ENCODE measurements at places on chromosomes 11 and 22.
A peak's percentile ranks its signal among the peaks of the same experiment; 100 is the strongest.

DNA sequence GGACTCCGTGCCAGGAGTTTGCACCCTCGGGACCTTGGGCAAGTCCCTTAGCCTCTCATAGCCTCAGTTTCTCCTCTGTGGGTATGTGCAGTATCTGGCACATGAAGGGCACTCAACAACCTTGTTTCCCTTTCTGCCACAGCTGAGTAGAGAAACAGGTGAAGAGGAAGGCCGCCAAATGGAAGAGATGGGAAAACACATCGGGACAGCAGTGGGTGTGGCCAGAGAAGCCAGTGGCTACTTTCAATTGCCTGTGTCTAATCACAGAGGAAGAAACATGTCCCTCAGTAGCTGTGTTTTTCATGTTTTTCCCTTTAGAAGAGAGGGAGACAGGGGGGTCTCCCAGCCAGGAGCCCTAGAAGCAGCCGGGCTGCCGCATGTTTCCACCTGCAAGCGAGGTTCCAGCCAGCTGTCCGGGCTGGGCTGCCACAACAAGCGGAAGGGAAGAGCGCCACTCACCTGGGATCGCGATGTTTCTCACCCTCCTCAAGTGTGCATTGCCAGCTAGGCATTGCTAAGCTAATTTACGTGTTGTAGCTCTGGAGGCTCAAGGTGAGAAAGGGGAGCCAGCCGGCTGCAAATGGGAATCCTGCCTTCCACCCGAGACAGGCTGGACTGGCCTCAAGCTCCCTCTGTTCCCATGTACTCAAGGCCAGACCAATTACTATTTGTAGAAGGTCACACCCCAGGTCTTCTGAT lies 16.7 kb downstream of the ASPHD2 start:
- DNase-seq = no peak

DNA sequence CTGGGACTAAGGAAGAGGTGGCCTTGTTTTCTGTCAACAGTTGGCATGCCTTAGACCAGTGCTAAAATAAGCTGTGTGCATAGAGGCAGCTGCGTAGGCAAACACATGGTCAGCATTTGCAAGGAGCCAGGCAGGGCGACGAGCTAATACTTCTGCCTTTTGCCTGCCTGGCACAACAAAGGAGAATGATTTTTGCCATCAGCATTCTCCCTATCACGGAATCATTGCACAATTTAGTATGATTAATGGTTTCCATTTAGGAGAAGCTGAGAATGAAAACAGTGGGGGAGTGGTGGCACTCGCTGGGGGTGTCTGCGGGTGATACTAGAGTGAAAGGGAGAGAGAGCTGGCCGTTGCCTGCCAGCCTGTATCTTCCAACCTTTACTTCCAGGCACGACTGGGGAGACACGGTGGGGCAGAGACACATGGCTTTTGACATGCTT lies 336.0 kb downstream of the CADM1 start:
- DNase-seq = peak; percentile 26

DNA sequence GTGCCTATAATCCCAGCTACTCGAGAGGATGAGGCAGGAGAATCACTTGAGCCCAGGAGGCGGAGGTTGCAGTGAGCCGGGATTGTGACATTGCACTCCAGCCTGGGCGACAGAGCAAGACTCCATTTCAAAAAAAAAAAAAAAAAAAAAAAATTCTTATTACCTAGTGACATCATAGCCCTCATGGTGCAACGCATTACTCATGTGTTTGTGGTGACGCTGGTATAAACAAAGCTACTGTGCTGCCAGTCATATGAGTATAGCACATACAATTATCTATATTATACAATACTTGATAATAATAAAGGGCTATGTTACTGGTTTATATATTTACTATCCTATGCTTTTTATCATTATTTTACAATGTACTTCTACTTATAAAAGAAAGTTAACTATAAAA lies 41.2 kb downstream of the OR2AT4 start:
- no peak for DNase-seq

DNA sequence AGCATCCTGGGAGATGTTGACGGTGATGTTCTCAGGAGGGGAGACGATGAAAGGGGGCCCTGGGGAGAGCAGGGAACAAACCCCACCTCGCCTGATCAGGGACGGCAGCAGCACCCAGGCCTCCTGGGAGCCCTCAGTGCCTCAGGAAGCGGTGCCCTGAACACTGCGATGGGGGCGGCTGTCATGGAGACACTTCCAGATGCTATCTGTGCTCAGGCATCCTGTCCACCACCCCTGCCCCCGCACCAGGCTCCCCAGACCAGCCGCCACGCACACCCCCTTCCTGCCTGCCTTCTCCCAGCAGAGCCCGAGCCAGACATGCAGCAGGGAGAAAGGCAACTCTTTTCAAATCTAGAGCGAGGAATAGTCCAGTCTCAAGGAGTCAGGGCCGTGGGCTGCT lies 20.6 kb downstream of the IGSF9B start:
- no peak for DNase-seq

DNA sequence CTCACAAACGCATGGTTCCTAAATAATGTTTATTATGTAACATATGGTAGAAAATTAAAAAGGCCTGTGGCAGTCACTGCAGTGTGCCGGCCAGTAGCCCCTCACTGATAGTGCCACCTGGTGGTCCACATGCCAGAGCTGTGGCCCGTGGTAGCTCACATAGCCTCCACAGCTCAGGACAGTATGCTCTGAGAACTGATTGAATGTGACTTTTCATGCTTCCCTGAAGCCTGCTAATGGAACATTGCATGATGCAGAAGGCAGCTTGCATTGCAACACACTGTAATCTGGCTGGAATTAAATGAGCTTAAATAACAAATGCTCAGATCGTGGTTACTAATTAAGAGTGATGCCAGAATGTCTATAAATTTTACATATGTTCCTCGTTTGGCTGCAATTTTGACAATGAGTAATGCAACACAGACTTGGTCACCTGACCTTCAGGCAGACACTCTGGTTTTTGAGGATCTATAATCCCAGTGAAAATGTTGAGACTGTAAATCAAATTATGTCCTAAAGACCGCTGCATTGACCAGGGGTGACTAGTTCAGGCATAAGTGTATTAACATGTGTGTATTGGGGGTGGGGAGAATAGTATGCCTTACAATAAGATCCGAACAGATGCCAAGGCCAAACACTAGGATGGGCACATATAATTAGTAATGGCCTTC lies 566.4 kb downstream of the METTL15 start:
- DNase-seq = peak; percentile 41

DNA sequence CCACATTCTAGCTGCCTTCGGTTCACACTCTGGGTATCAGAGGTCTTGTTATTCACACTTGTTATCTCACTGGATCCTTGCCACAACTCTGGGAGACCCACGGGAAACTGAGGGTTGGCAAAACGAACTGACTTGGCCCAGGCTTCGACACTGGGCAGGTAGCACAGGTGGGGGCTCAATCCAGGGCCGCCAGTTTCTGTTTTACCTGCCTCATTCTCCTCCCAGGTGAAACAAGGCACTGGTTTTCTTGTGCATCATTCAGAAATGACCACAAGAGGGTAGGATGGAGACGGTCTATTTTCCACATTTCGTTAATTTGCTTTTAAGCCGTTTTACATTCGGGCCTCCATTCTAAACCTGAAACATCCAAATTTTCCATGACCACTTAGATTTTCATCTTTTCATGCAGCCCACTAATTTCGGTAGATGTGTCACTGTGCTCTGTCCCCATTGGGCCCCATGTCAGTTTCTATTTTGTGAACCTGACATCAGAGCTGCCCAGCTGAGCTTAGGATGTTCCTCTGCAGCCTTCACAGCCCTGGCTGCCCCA lies 108.1 kb downstream of the KIAA1671 start:
- DNase-seq = no peak

DNA sequence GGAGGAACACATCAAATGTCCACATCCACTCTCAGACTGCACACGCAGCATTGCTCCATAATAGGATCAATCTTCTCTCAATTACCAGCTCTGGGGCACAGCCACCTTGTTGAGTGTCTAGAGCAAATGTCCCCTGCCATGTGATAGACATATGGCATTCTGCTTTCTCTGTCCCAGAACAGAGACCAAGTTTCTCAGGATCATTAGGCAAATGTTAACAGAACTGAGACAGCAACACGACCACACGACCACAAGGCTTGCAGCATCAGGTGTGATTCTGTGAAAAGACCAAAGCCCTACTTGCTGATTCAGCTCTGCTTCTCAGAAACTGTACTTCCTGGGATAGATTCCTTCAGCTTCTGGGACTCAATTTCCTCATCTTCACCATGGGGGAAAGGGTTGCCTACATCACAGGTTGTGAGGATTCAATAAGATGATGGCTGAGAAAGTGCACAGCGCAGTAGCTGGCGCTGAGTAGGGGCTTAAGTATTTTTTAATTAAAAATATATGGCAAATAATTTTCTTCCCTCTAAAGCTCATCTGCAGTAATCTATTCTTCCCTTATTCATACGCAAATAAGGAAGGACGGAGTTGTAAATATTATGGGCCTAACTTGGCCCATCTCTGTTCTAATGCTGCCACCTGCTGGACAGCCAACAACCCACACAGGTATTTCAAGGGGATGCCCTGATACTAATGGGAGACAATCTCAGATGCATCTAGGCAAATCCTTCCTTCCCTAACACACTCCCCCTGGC lies 54.3 kb upstream of the USP47 start:
- DNase-seq = peak; percentile 22

DNA sequence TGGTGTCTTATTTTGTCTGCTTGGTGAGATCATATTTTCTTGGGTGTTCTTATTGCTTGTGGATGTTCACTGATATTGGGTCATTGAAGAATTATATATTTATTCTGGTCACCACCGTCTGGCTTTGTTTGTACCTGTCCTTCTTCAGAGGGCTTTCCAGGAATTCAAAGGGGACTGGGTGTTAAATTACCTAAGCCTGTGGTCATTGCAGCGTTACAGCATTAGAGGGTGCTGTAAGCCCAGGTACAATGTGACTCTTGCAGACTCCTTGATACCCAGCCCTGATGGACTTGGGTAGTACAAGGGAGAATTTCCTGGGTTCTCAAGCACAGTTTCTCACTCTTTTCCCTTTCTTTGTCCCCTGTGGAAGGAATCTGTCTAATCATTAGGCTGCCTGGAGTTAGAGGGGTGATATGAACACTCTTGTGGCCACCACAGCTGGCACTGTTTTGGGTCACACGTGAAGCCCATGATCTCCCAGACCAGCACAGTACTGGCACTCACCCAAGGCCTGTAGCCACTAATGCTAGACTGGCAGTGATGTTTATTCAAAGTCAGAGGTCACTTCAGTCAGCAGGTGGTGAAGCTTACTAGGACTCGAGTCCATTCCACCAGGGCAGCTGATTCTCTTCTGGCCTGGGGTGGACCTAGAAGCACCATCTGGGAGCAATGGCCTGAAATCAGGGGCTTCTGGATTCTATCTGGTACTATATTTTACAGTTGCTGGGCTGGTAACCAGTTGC lies 56.1 kb upstream of the NARS2 start:
- no peak for DNase-seq

DNA sequence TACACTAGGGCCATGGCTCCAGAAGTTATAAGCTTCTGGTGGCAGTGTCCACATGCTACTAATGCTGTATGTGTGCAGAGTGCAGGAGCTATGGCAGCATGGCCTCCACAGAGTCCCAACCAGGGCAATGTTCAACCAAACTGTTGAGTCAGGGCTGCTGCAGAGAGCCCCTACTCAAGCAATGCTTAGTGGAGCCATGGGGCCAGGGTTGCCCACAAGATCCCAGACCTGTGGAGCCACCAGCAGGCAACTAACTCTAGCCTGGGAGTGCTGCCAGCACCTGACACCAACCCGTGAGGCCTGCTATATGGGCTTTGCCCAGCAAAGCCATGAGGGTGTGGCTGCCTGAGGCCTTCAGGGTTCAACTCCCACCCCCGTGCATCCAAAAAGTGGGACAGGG lies 655.2 kb downstream of the TBC1D22A start:
- DNase-seq = no peak

DNA sequence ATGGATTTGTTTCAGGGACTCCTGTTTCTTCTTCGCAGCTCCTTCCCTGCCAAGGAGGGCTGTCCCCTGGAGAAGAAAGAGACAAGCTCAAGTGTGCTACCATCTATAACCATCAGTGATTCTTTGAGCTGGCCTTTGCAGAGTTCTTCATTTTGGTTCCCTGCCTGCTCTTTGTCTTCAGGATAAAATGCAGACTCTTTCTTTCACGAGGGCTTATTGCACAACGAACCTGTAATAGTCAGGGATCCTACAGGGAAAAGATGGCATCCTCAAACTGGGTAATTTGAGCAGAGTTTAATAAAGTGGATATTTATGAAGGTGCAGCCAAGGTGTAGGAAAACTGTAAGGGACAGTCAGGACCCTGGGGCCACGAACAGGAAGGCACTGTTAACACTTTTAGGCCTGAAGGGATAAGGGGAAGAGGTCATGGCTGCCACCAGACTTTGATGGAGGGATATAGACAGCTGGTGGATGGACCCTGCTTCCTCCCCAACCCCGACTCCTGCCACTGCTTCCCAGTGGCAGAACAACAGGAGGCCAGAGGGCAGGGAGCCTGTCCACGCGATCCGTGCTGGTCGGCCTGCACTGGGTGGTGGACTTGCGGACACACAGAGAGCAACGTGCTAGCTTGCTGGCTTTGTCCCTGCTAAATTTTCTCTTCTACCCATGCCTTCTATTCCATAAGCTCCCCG lies 767.0 kb downstream of the NTM start:
- DNase-seq = no peak

DNA sequence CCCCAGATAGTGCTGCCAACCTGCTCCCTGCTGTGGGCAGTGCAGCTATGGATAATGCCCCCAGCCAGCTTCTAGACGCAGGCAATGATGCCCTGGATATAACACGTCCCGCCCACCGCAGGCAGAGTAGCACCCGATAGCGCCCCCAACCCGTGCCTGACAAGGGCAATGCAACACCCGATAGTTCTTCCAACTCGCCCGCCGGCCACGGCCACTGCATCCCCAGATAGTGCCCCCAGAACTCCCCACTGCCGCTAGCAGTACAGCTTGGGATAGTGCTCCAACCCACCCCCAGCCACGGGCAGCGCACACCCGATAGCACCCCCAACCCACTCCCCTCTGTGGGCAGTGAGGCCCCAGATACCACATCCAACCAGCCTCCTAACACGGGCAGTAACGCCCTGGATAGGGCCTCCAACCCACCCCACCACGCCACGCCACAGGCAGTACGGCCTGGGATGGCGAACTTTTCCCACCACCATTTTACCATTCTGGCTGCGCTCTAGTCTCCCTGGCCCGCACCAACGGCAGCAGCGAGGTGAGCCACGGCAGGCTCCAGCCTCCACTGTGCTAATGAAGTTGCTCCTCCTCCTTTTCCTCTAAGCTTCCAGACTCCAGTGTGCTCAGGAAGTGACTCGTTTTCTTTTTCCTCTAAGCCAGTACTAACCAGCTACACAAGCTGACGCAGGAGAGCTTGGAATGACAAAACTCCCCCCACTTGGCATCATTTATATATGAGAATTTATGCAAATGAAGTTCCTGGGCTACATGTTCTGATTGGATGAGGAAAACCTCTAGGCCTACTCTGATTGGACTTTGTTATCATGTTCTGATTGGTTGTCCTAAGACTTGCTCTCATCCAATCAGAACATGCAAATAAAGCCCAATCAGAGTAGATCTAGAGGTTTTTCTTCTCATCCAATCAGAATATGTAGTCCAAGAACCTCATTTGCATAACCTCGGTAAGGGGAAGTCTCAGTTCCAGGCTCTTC lies 3.0 kb upstream of the RFPL3 start:
- DNase-seq = peak; percentile 13

Measured in astrocyte (in vitro differentiated cells and primary cell).